Fibroblast of villous mesenchyme (primary cell): ENCODE measurements at places on chromosomes 2 and 18. TPM values are rescaled to one million over a fixed set of nuclear protein-coding genes. Genes with fewer than 3 reads are reported as not detected.

CHST9 gene
- total RNA-seq, result not detected in 2 replicates

DNA sequence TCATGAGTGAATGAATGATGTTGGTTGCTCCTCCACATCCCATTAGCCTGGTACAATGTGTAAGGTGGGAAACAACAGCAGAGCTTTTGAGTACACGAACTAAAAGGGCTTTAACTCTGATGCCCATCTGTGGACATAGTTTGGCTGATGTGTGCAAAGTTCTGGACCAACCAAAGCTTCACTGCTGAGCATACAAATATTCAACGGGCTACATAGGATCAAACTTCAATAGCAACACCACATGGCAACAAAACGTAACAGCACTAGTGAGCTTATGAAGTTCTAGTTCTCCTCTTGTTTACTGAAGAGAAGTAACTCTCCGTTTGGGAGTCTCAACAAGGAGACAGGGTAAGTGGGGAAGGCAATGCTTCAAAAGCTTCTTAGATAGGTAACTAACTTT is 20.4 kb downstream of the STAM2 start:
- no peak for DNase-seq

- DNase-seq, result peak; percentile 81
Observed at GRCh38 chr2:27016801-27017325, 15.9 kb upstream of the TMEM214 start.

- DNase-seq, result no peak
Observed at GRCh38 chr2:26558271-26559043, 80.5 kb upstream of the OTOF start.

- DNase-seq, result no peak
Observed at GRCh38 chr2:8118940-8119781, 562.7 kb upstream of the ID2 start.

DNA sequence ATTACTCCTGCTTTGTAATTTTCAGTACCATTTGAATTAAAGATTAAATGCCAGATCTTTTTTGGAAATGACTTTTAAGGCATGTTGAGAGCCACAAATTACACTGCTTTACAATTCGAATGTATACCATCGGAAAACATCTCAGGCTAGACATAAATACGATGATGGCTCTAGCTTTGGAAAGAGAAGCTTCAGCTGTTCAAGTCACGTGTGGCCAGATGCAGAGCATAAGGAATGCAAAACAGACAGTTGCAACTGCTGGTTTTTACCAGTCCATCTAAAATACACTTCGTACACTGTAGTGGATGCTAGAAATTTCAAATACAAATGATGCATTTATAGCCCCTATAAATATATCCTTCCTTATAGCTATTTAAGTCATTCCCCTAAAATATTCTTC is 8.0 kb downstream of the ZNF516 start:
- peak; percentile 77 for DNase-seq

KCNIP3 gene
- total RNA-seq, result 1.3 and 2.6 TPM in 2 replicates

DNA sequence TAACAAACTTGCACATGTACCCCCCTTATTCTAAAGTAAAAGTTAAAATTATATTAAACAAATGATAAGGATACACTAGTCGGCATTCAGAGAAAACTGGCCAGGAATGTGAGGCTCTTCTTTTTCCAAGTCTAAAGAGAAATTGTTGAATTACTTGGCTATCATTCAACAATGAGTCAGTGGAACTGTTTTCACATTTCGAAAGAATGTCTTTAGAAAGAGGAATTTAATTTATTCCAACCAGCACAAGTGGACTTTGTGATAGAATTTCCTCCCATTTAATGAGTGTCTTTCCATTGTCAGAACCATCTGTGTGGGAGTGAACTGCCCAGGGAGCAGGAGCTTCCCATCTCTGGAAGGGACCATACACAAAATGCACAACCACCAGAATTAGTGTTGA is 792.2 kb downstream of the EPHA4 start:
- peak; percentile 46 for DNase-seq

FAM237A gene
- total RNA-seq, result not detected in 2 replicates

DNA sequence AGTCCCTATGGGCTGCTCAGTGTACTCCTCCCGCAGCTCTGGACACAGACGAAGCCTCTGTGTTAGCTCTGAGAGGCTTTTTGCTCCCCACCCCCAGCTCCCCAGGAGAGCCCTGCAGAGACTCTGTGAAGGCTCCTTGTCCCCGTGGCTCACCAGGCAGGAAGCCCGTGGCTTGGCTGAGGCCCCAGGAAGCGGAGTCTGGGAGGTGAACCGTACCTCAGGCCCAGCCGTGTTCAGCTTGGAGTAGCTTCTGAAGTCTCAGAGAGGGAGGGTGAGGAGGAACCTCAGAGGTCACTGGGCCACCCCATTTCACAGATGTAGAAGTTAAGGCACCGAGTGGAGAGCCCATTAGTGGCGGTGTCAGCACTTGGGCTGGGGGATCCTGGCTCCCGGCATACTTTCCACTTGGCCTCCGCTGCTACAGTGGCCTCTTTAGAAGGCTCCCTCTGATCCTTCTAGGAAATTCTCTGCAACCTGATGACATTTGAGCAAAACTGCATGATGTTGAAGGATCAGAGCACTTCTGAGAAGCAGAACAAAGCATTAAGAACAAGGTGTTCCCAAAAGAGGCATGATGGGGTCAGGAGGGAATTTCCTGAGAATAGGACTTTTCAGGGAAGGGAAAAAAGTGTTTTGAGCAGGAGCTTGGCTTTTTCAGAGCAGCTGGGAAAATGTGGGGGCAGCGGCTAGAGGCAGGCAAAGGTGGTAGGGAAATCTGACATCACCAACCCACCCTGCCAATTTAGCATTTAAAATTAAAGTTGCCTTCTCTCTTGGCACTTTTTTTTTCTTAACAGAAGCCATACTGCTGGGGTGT is 79.1 kb downstream of the MCFD2 start:
- peak; percentile 36 for DNase-seq

ERBB4 gene
- under 0.01 TPM in 1 of 2 replicates, not detected in the other for total RNA-seq

DNA sequence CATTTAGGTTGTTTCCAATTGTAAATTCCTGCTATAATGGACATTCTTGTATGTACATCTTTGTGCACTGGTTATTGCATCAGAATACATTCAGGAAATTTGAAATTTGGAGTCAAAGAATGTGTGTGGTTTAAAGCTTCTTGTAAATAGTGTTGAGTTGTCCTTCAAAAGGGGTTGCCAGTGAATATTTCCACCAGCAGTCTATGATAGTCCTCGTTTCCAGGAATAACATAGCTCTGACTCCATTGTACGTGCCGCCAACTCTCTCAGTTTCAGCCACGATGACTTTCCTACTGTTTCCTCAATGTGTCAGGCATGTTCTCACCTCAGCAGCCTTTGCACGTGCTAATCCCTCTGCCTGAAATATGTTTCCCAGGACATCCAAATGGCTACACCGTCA is 10.9 kb upstream of the HS6ST1 start:
- DNase-seq, result peak; percentile 15
